Stimulated activated CD8-positive, alpha-beta memory T cell treated with anti-CD3 and anti-CD28 coated beads, Interleukin-4, amount 100 ng/mL, for 48 hours (primary cell): ENCODE measurements at places on chromosomes 3 and 15.

DNA sequence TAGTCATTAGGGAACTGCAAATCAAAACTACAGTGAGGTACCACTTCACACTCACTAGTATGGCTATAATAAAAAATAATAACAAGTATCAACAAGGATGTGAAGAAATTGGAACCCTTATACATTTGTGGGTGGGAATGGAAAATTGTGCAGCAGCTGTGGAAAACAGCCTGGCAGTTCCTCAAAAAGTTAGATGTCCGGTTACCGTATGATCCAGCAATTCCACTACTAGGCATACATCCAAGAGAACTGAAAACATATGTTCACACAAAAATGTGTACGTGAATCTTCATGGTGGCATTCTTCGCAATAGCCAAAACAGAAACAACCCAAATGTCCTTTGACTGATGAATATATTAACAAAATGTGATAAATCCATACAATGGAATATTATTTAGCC, 187.9 kb upstream of the LYSMD4 start:
- DNase-seq, result no peak

DNA sequence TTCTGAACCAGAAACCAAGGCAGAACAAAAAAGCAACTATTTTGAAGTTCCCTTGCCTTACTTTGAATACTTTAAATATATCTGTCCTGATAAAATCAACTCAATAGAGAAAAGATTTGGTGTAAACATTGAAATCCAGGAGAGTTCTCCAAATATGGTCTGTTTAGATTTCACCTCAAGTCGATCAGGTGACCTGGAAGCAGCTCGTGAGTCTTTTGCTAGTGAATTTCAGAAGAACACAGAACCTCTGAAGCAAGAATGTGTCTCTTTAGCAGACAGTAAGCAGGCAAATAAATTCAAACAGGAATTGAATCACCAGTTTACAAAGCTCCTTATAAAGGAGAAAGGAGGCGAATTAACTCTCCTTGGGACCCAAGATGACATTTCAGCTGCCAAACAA, 4.6 kb downstream of the DTX3L start:
- no peak for DNase-seq

- DNase-seq, result no peak
These were observed 10.8 kb downstream of the EIF2AK4 start for GRCh38 chr15:39944726-39945125.

DNA sequence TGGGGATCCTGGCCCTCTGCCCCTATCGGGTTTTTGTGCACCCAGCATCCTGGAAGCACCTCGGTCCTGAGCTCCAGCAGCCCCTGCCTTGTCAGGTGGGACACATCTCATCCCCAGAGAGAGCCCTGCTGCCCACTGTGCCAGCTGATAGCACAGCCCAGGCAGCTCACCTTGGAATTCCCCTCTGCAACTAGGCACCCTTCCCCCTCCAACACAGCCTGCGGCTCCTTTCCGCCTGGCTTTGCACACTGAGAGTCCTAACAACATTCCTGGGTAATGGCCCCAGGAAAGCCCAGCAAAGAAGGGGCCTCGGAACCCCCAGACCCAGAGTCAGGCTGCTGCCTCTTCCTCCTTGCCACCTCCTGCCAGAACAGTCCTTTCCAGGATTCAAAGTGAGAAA, 5.9 kb downstream of the HCN4 start:
- DNase-seq, result no peak

- no peak for DNase-seq
These were observed 214.5 kb upstream of the TRIM42 start for GRCh38 chr3:140463355-140463754.

DNA sequence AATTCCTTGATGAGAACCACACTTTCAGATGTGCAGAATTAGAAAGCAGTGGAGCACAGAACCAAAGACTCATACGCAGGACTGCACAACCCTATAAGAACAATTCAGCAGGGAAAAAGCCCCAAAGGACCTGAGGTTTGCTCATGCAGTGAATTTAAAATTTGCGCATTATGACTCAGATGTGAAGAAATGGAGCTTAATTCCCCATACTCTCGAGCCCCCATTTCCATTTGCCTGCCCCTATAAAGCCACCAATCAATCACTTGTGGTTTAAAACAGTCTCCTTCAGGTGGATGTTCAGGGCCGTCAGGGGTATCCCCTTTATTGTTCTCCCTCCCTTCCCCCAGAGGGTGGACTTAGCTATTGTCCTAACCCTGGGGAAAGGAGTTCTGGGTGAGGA, 221.2 kb downstream of the IGSF11 start:
- DNase-seq, result no peak
